ENCODE measurements at places on chromosomes 1 and 21.
A peak's percentile ranks its signal among the peaks of the same experiment; 100 is the strongest.

DNA sequence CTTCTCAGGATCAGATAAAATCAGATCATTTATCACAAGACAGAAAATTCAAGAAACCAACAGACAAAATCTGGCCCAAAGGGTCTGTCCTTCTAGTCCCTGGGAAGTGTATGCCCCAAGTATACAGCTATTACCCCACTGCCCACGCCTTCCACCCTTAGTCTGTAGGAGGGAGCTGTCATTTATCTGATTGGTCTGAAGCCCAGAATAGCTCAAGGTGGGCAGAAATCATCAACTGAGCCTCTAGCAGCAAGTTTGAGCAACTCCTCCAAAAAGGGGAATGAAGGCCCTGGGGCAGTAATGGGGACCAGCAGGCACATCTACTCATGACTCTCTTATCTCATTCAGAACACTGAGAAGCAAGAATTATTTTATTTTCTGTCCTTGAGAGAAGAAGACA is 126.9 kb downstream of the MATN1 start:
- DNase-seq = peak; percentile 1

DNA sequence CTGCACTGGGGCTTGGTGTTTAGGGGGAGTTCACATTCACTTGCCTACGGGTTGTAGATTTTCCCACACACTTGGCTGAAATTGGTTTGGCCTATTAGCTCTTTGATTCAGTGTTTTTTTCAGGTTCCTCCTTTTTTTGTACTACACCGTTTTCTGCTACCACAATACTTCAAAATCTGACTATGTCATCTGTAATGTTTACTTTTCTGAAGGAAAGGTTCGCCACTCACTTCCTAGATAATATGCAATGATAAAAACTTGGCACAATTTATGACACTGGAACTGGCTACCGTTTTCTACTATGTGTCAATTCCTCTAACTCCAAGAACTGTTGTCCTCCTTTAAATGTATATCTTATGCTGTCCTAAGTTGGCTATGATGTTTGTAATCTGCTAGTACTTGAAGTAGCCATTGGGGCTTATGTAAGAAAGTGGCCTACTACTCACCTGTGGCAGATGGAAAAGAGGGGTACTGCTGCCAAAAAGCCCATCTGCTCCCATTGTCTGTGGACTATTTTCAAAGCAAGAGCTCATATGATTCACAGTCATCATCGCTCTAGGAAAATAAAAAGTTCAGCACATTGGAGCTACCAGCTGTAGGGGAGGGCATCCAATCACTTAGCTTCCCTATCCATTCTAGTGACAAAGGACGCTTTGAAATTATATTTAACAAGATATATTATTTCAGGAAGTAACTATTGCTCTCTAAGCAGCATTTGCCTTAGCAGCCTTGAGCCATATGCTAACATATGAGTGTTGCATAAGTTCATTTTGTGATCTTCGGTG is 42.4 kb upstream of the BACH1 start:
- DNase-seq = no peak

DNA sequence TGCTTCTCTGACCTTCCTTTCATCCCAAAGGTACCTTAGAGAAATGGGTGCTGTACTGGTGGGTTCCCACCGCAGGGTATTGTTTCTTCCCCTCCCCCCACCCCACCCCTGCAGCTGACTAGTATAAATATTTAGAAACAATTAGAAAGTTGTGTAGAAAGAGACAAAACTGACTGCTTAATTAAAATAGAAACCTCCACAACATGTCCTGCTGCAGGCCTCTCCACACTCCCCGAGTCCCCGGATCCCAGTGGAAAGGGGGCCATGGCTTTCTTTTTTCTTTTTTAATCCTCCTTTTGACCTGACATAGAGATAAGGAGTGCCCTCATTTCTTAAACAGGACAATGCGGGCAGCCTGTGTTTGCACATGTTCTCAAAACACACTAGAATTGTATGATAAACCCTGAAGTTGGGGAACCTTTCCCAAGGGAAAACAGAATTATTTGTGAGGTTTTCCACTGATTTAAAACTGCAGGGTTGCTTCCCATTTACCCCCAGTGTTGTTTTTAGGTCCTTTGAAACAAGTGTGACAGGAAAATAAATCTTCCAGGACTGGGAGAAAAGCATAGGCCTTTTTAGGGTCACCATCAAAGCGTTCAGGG is 1.7 kb downstream of the RHOU start:
- no peak for DNase-seq

- peak; percentile 61 for DNase-seq
Measured at GRCh38 chr1:19762175-19762779, 37.4 kb downstream of the TMCO4 start.

- no peak for DNase-seq
Measured at GRCh38 chr1:15384301-15384901, 25.3 kb upstream of the EFHD2 start.

DNA sequence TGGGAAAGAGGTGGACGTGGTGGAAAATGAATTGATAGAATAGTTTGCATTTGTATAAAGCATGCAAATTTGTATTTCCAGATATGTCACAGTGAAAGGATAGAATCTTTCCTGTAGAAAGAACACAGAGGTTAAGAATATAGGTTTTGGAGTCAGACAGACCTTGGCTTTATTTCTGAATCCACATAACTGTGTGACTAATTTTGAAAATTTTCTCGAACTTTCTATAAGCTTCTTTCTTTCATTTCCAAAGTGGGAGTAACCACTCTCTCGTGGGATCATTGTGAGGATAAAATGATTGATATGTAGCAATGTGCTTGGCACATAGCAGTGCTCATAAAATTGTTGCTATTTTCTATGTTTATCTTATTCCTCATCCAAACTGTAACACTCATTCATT is 108.8 kb downstream of the DISC1 start:
- DNase-seq = no peak

DNA sequence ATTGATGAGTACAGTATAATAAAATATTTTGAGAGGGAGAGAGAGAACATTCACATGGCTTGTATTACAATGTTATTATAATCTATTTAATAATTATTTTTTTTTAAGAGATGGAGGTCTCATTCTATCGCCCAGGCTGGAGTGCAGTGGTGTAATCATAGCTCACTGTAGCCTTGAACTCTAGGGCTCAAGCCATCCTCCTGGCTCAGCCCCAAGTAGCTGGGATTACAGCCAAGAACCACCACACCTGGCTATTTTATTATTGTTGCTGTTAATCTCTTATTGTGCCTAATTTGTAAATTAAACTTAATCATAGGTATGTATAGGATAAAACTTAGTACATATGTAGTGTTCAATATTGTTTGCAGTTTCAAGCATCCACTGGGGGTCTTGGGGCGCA is 57.8 kb downstream of the HS2ST1 start:
- no peak for DNase-seq

DNA sequence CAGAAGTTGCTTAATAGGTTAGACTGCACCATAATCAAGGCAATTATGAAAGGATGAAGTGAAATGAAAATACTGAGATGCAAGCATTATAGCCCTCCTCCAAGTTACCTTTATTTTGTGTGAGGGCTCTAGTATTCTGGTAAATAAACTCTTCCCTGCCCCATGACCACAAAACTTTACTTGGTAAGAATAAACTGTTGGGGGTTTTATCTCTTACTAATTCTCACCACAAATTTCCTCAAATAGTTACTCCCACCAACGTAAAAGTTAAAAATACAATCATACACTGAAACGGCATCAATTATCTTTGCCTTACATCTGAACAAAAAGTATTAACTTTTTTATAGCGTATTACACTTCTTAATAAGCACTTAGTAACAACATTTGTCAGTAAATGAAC is 29.5 kb downstream of the C21orf91 start:
- DNase-seq = no peak

GRCh38 chr1:230382001-230382491 is 44.1 kb downstream of the PGBD5 start:
- DNase-seq = no peak

- no peak for DNase-seq
Measured at GRCh38 chr1:204736836-204737235, 51.3 kb upstream of the LRRN2 start.

GRCh38 chr1:74522148-74522547 is 9.7 kb upstream of the LRRC53 start:
- DNase-seq = no peak

- DNase-seq = no peak
Measured at GRCh38 chr1:220195701-220196100, 76.6 kb downstream of the RAB3GAP2 start.

GRCh38 chr21:37233551-37234146 is 33.5 kb downstream of the VPS26C start:
- DNase-seq = no peak

GRCh38 chr1:59025201-59025600 is 241.4 kb upstream of the JUN start:
- DNase-seq = no peak

- DNase-seq = no peak
Measured at GRCh38 chr1:235865565-235866204, 1.0 kb downstream of the LYST start.

DNA sequence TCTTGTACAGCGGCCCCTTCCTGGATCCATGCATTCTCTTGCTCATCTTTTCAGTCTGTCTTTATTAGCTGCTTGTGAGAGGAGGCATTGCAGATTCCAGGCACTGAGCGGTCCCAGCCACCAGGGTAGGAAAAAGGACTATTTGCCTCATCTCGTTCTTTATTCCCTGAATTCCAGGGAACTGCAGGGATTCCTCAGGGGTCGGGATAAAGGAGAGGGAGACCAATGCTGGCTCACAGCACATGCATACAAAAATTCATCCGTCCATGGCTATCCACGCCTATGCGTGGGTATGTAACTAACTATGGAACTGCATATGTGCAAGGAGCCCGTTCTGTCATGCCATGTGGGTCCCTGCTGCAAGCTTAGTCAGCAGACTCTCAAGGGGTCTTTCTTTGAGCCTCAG is 879 bp upstream of the PLPPR5 start:
- no peak for DNase-seq

- no peak for DNase-seq
Measured at GRCh38 chr1:30672661-30673060, 50.7 kb downstream of the MATN1 start.

- DNase-seq = no peak
Measured at GRCh38 chr21:39630827-39631226, 18.1 kb downstream of the B3GALT5 start.

GRCh38 chr1:53766831-53767405 is 28.0 kb upstream of the GLIS1 start:
- no peak for DNase-seq

- no peak for DNase-seq
Measured at GRCh38 chr21:38227401-38227800, 29.4 kb upstream of the KCNJ15 start.

DNA sequence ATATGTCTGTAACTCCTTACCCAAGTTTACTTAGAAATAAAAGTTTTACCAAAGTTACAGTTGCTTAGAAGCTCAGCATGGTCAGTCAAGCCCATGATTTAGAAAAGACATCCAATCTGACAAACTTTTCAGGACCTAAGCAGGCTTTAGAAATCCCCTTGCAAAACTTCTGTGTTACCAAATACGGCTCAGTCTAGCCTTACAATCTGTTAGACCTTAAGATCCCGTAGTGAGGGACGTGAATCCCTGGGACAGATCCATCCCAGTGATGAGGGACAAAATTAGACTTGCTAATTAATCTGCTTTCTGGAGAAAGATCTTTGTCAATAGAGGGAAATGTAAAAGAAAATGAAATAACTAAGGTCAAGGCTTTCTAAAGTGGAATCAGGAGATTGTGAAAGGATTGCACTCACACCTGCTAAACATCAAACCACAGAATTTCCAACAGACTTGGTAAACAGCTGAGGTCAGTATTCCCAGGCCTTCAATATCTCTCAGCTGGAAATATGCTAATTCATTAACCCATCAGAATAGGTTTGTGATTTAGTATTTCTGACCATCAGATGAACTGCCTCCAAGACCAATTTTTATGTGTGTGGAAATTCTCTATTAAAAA is 375.3 kb downstream of the DUSP10 start:
- DNase-seq = no peak

DNA sequence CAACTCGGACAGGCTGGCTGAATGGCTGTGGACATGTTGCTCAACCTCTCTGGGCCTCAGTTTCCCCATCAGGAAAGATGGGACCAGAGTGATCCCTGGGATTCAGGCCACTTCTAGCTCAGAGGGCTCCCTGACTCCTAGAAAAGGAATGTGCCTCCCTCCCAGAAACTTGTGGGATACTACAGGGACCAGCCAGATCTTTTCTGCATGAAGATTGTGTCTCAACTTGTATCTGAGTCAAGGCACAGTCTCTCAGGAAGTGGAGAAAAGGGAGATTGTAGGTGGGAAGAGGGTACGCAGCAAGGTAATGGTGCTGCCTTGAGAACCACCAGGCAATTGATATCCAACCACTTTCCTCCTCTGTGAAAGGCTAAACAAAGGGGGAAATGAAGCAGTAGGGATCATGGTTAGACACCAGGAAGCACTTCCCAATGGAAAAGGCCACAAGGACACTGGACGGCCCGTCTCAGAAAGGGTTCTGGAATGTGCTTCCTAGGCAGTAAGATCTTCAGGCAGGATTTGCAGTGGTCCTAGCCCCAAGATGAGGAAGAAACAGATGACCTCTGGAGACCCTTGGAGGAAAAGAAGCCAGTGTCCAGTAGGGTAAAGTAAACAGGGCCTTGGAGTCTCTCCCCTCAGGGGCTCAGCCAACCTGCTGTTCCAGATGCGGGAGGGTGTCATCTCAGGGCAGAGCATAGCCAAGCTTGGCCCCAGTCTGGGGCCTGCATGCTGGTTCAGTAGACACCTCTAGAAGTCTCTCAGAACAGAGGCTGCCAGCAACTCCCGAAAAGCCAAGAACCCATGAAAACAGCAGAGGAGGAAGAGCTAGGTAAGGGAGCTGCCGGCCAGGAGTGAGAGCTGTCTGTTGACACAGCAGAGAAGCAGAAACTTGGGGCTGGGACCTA is 16.8 kb downstream of the IFFO2 start:
- no peak for DNase-seq

- no peak for DNase-seq
Measured at GRCh38 chr1:180369061-180369460, 133.3 kb downstream of the ACBD6 start.

DNA sequence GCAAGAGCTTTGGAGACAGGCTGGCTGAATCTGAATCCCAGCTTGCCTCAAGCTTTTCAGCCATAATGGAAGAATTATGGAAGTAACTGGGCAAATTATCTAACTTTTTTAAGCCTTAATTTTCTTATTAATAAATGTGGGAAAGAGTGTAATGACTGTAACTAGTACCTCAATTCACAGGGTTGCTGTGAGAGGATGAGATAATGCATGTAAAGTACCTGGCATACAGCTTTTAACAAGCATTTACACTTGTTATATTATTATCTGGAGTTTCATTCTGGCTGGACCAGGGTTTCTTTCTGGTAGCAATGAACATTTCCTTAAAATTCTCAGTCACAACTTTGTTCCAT is 15.9 kb upstream of the TNFSF4 start:
- DNase-seq = no peak

GRCh38 chr1:165592945-165593823 is 37.9 kb upstream of the MGST3 start:
- peak; percentile 80 for DNase-seq

- DNase-seq = no peak
Measured at GRCh38 chr1:201214461-201214860, 23.8 kb downstream of the IGFN1 start.

- no peak for DNase-seq
Measured at GRCh38 chr1:31583995-31584868, 7.9 kb downstream of the TINAGL1 start.
